ENCODE measurements at places on chromosomes 3 and 15.

DNA sequence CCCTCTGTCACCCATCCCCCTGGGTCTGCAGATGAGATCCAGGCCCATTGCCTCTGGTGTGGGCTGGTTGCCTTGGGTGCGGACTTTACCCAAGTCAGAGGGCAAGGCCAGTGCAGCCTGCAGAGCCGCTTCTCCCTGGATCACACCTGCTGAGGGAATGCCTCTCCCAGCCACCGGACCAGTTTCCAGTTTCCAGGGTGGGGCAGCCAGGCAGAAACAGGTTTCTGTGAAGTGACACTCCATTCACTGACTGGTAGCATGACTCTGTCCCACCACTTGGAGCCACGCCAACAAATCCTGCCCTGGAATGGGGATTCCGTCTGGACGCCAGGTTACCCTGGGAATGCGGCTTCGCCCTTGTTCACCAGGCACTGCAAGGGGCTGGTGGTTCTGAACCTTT is 30.0 kb downstream of the PAQR5 start:
- no peak for DNase-seq

GRCh38 chr3:125679258-125679657 is 84.0 kb upstream of the OSBPL11 start:
- DNase-seq, result no peak

DNA sequence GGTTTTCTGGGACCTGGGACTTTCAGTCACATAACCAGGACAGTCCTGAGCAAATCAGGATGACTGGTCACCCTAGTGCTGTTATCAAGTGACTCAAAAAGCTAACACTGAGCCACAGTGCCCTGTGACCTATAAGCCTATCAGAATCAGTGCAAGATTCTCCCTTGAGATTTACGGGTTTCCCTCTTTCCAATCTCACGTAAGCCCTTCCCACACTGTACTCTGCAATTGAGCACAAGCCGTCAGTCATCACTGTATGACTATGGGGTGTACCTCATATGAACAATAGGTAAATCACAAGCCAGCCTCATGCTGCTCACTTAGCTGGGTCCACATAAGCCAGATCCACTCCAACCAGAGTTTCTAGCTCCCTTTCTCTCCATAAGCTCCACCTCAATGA is 21.0 kb upstream of the CLDN18 start:
- DNase-seq, result no peak

DNA sequence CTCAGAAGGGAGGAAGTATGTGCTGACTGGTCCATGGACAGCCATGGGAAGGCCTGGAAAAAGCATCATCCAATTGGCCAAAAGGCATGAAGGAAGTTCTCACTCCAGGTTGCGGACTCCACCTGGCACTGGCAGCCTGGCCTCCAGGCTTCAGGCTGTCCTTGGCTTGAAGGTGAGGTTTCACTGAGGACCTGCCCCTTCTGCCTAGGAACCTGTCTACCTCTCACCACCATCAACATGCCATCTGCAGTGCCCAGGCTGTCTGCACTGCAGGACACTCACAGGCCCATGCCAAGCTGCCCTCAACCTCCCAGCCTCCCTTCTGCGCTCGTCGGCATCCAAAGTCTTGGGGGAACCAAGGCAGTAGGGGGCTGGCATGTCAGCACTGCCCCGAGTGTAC is 51.1 kb downstream of the CEP70 start:
- no peak for DNase-seq

DNA sequence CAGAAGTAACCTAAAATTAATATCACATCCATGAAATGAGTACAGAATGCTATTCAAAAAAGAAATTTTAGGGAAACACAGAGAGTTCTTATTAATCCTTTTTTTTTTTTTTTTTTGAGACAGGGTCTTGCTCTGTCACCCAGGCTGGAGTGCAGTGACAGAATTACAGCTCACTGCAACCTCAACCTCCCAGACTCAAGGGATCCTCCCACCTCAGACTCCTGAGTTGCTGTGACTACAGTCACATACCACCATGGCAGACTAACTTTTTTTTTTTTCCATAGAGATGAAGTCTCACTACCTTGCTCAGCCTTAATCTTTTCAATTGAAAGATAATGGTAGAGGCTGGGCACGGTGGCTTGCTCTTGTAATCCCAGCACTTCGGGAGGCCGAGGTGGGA is 6.3 kb upstream of the CRTC3 start:
- no peak for DNase-seq

DNA sequence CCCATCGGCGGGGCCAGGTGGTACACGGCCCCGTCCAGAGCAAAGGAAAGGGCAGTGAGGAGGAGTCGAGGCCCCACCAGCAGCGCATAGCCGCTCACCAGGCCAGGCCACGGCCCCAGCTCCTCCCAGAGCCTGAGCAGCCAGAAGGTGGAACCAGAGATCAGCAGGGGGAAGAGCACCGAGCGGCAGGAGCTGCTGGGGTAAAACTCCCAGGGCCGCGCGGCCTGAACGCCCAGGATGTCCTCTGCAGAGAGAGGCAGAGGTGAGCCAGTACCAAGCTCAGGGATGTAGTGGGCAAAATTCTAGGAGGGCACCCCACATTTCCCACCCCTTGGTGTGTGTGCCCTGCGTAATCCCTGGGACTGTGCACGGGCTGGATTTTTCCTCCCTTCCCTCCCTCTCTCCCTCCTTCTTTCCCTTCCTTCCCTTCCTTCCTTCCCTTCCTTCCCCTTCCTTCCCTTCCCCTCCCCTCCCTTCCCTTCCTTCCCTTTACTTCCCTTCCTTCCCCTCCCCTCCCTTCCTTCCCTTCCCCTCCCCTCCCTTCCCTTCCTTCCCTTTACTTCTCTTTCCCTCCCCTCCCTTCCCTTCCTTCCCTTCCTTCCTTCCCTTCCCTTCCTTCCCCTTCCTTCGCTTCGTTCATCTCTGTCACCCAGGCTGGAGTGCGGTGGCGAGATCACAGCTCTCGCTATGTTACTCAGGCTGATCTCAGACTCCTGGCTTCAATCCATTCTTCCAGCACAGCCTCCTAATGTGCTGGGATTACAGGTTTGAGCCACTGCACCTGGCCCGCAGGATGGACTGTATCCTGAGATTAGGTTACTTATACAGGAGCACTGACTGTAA is 6.3 kb upstream of the NCBP2 start:
- no peak for DNase-seq

GRCh38 chr3:33372218-33373081 is 67.8 kb downstream of the UBP1 start:
- no peak for DNase-seq

DNA sequence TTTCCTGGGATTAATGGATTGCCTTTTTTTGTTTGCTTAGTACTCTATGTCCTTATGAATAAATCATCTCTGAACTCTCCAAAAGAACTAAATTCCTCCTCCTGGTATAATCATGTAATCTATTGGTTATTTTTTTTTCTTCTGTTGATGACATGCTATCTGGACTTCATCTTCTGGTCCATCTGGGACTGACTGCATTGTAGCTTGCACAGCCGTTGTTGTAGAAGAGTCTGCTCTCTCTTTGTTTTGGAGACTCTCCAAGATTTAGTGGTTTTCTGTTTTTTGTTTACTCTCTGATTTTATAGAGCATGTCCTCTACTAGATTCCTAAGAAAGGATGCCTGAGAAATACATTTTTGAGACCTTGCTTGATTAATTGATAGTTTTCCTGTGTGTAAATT is 19.1 kb downstream of the IREB2 start:
- DNase-seq, result peak; percentile 3

- no peak for DNase-seq
These were observed 201.2 kb downstream of the SATB1 start for GRCh38 chr3:18223974-18224373.

DNA sequence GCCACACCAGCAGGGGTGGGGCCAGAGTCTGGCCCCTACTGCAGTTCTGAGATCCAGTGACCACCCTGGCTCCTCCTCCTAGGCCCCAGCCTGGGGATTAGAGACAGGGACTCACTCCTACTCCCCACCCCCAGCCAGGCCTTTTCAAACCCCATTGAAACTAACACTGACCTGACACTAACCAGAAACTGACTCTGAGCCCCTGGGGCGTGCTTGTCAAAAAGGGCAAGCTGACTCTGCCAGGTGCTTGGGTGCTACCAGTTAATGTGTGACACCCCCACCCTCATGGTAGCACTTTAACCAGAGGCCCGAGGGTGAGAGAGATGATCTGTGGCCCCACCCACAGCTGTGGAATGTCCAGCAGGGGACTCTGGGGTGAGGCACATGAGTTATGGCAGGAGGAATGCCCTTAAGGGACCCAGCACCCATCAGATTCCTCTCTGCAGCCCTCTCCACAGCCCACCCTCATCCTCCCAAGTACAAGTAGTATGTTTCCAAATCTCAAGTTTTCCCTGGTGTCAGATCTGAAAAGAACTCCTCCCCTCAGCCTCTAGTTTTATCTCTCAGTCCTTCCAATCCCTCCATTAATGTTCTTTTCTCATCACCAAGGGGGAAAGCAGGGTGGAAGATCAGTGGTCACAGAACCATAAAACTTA is 1.4 kb downstream of the PTH1R start:
- no peak for DNase-seq

GRCh38 chr3:183540501-183541234 is 14.8 kb downstream of the KLHL6 start:
- no peak for DNase-seq

GRCh38 chr3:44359146-44359751 is 20.7 kb downstream of the TCAIM start:
- no peak for DNase-seq

DNA sequence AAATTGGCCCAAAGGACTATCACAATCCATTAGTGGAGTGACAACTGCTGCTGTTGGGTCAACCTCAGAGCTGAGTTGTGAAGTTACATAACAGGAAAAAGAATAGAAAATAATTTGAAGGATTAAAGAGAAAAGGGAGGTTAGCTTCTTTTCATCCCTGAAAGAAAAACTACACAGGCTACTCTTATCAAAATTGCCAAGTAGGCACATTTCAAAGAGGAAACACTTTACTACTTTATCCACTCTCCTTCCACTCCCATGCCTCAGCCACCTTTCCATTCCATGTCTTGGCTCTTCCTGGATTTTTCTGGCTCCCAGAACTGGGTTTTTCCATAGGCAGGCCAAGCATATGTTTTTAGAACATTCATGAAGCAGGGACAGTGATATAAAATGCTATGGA is 384.0 kb upstream of the RORA start:
- DNase-seq, result no peak

GRCh38 chr3:169058681-169059080 is 604.8 kb downstream of the MECOM start:
- no peak for DNase-seq

GRCh38 chr3:24810881-24811280 is 316.2 kb upstream of the THRB start:
- DNase-seq, result no peak

GRCh38 chr3:37509069-37509468 is 334.7 kb upstream of the LRRFIP2 start:
- no peak for DNase-seq

GRCh38 chr15:81529481-81529880 is 155.5 kb upstream of the TMC3 start:
- DNase-seq, result no peak

- peak; percentile 25 for DNase-seq
These were observed 435 bp downstream of the RAB27A start for GRCh38 chr15:55289011-55289745.

Data from right renal pelvis (tissue), 4 donors.